ENCODE measurements at places on chromosomes 3 and 15. TPM values are rescaled to one million over a fixed set of nuclear protein-coding genes. Genes with fewer than 3 reads are reported as not detected.
A peak's percentile ranks its signal among the peaks of the same experiment; 100 is the strongest.

IL16 gene
- 2.4 TPM for total RNA-seq

MKRN2OS gene
- total RNA-seq: not detected

HGD gene
- 0.46 TPM for total RNA-seq

GRAMD1C gene
- 0.62 TPM for total RNA-seq

DNA sequence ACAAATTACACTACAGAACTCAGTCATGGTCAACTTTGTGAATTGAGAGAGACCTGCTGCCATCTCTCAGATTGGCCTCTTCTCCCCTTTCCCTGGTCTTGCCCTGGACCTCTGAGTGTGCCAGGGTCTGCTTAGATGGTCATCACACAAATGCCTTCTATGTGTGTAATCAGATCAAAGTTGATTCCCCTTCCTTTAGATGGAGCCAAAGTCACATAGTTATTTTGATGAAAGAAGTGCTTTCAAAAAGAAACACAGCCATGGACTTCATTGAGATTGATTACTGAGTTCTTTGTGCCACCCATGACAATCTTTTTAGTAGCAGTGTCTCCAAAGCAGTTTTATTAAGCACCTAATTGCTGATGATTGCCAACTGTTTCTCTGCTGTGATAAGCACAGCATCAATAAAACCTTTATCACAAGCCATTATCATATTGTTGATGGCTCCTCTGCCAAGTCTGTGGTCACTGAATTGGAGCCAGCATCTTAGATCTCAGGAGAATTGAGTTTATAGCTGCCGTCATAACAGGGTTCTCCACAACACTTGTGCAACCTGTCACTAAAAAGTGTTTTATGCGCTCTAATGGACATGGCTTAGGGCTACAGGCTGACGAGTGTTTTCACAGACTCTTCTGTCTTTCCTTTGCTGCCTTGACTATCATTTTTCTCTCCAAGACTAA lies 149.7 kb upstream of the NUDT16 start:
- no peak overlapping the region for H3K4me3 ChIP-seq
- H3K27ac ChIP-seq: no peak overlapping the region
- no peaks in the 10 kb centered on the region for H3K4me1 ChIP-seq
- H3K36me3 ChIP-seq: no peaks in the 10 kb centered on the region

GRCh38 chr15:62665449-62665848 lies 377.1 kb upstream of the TPM1 start:
- H3K27ac ChIP-seq: no peak overlapping the region
- no peak for DNase-seq
- H3K4me1 ChIP-seq: no peaks in the 10 kb centered on the region
- H3K4me3 ChIP-seq: no peak overlapping the region

- DNase-seq: no peak
Measured at GRCh38 chr3:48935530-48935929, 16.9 kb downstream of the ARIH2 start.

DNA sequence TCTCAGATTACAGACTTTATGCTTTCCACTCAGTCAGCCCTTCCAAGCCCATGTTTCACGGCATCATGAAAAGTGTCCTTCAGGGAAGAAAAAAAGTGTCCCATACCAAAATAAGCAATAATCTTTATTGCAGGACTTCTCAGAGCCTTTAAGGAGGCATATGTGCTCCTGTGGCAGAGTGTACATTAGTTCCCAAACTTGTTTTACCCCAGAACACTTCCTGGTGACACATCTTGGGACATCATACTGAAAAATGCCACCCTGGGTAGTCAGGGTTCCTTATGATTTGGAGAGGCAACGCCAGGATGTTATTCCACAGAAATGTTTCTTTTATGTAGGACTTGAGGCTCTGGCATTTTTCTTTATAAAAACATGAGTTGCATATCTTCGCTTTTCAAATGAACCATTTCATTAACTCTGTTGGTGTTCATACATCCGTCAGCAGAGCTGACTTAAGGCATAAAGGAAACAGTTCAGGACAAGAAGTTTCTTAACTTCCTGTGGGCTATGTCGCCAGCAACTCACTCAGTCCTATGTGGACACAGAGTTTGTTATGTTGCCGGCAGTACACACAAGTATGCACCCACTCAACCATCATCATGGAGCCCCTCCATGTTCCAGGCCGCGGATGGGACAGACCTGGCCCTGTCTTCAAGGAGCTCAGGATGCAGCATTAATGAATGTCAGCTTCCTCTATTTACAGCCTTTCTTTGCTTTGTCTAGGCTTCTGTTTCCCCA lies 63.8 kb downstream of the CASR start:
- H3K4me1 ChIP-seq: no peaks in the 10 kb centered on the region
- H3K36me3 ChIP-seq: no peaks in the 10 kb centered on the region
- DNase-seq: no peak
- H3K4me3 ChIP-seq: no peak overlapping the region
- H3K27me3 ChIP-seq: no peaks in the 10 kb centered on the region

DNA sequence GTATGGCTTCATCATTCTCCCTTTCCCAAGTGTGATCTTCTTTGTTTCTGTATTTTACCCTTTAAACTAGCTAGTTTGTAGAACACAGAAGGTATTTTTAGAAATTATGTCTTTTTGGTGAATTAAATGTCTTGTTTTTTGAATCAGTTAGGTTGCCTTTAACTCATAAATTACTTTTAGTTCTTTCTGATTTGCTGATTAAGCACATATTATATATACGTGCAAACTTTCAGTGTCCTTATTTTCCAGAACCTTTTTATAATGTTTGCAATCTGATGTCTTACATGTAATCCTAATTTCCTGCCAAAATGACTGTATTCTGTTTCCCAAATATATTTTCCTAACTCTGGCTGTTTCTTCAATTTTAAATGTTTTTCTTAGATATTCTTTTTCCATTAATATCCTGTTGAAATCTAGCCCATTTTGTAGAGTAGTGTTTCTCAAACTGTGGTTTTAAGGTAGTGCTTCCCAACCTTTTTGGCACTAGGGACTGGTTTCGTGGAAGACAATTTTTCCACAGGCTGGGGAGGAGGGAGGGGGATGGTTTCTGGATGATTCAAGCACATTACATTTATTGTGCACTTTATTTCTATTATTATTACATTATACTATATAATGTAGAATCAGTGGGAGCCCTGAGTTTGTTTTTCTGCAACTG lies 51.8 kb downstream of the CHD2 start:
- peaks cover 25% of the 10 kb centered on the region for H3K36me3 ChIP-seq
- no peak for DNase-seq
- peaks cover 12% of the 10 kb centered on the region for H3K4me1 ChIP-seq
- peak overlapping the region; percentile 47 for H3K27ac ChIP-seq
- H3K27me3 ChIP-seq: no peaks in the 10 kb centered on the region
